ENCODE measurements at places on chromosomes 3 and 15.

DNA sequence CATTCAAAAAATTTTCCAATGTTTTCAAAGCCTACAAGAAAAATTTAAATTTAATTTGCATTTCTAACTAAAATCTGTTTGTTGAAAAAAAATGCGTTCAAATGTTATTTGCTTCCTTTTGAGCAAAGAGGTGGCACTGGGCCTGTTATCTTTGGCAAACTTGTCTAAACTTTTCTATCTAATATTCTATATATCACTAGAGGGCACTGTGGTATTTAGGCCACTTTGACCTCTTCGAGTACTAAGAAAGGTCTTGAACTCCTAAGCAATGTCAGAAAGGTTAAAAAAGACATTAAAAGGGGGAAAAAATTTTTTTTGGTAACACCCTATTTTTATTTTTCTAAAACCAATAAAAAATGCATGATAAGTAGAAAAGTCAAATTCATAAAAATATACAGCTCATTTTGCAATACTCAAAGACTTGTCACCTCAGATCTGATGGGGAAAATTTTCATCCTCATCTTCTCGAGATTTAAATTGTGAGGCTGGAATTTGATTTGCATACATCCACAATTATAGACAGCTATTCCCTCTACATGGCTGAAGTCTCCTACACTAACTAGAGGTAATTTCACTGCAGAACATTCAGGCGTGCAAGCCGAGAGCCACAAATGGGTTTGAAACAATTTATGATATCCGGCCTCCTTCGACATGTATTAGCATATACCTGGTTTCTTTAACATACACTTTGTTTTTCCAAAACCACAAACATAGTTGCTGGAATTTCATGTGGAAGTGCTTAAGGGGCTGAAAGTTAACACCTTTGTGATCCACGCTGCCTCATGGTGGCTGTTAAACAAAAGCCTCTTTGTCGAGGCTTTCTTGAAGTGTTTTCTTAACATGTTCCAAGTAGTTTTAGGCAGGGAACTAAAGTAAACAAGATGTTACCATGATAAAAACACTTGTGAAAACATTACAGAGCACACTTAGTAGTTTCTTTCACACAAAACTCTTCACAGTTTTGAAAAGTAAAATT is 576.4 kb downstream of the FOXP1 start:
- DNase-seq = no peak

GRCh38 chr15:59550530-59550929 is 61.1 kb upstream of the GCNT3 start:
- DNase-seq = no peak

DNA sequence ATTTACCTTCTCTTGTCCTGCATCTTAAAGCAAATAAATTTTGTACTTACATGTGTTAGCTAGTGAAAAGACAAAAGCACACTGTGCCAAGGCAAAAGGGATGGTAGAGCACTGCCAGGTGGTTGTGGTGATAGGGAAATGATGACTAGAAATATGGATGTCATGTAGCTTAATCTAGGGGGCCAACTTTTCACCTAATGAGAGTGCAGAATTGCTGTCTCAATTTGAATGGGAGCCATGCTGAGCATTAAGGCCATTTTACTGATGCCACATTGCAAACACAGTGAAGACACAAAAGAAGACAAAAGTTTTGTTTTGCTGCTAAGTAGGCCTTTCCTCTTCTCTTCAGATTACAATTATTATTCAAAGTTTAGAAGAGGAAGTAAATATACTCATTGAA is 274.7 kb downstream of the PDCD6IP start:
- DNase-seq = no peak

DNA sequence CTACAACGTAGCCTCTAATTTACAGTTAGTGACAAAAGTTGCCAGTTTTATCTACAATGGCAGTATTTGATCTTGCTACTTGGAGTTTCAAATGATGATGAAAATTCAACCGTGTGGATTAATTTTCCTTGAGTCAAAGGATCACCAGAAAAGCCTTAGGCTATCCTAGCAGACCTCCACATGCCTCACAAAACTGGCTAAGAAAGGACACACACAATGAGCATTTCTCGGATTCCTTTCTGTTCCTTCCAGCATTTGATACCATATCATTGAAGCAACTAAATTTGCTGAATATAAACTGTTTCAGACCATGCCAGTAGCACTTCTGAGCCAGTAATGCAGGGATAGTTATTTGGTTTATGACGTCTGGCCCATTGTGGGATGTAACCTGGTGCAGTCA is 587.4 kb upstream of the MDFIC2 start:
- no peak for DNase-seq
